ENCODE measurements at places on chromosomes 11 and 22.

- no peak for DNase-seq
Observed at GRCh38 chr11:126419801-126420697, 64.6 kb downstream of the ST3GAL4 start.

- DNase-seq = no peak
Observed at GRCh38 chr11:113730887-113731726, 25.0 kb upstream of the TMPRSS5 start.

DNA sequence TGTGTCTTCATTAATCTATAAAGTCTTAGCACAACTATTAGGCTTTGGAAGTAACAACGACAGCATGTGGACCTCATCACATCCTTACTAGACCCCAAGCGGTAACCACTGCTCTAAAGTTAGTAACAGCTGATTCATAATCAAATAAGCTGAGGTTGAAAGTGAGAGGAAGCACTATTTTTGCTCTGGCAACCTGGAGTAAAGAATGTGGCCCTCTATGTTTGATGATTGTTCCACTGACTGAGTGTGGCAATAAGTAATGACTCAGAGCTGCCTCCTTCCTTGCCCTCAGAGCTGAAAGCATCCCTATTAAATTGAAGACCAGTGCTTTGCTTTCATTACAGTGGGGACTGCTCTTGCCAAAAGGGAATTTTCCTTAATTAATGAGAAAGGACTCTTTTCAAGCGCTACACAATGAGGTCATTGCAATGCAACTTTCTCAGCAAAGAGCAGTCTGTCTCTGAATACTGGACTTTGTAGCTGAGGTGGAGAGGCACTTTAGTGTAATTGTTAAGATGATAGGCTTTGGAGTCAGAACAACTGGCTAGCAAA, 906.1 kb upstream of the RAG2 start:
- DNase-seq = no peak

DNA sequence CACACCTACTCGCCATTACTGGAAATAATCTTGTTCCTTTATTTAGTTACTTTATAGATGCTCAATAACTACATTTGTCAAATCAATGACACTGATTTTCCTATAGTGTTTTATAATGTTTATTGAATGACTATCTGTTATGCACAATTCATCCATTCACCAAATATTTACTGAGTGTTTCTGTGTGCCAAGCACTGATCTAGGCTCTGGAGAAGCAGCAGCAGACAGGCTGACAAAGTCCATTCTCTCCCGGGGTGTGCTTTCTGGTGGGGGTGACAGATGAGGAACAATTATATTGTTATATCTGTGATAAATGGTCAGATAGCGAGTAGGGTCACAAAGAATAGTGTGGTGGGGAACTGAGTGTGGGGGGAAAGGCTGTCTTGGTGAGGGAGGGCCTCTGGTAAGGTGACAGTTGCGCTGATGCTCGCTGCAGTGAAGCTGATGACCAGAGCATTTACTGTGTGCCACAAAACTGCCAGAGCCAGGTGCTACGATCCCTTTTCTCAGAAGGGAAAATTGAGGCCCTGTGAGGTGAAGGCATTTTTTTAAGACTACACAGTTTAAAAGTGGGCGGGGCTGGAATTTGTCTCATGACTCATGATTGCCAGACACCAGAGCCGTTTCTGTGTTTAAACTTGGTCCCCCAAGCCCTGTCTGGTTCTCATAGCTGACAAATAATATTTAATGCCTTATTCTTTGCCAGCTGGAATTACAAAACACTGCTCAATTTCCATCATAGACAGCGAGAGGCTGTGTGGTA, 10.2 kb downstream of the PACS1 start:
- DNase-seq = no peak

DNA sequence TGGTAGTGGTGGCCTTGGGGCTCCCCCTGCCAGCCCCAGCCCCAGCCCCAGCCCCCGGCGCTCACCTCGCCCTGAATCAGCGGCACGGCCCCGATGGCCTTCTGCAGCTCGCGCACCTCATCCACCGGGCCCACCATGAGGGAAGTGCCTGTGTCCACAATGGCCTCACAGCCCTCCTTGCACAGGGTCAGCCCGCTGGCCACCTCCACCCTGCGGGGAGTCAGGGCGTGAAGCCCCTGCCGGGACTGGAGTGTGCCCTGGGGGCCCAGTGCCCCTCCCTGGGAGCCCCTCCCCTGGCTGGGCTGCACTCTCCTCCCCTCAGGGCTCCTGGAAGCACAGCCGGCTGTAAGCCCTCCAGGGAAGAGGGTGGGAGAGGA, 3.5 kb upstream of the IFITM10 start:
- DNase-seq = no peak

- no peak for DNase-seq
Observed at GRCh38 chr11:59960502-59961381, 3.1 kb upstream of the OOSP4A start.

- DNase-seq = no peak
Observed at GRCh38 chr11:26859416-26859815, 134.5 kb upstream of the FIBIN start.

DNA sequence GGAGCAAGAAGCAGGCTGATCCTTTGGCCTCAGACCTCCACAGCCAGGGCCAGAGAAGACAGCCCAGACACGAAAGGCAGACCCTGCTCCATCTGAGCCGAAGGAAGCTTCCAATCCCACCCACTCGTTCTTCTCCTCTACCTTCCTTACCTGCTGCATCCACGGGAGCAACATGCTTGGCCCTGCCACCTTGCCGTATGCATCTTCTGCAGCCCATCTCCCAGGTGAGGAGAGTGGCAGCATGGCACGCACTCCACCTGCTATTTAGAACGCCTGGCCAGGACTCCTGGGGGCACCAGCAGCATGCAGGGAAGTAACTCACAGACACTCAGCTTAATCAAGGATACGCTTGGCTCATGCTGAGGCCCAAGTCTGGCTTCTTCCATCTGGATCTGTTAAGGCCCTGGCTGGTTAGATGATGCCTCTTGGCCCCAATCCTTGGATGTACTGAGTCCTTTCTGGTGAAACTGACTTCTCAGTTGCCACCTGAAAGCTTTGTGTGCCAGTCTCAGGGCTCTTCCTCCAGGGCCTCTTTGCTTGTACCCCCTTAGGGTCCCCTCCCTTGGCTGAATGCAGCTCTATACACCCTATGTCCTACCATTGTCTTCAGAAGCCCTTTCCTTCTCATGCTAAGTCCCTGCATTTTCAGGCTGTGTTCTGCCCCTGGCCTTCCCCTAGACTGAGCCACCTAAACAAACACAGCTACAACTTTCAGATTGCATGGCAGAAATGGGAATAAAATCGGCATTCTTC, 604.9 kb downstream of the BUD13 start:
- DNase-seq = peak; percentile 7

DNA sequence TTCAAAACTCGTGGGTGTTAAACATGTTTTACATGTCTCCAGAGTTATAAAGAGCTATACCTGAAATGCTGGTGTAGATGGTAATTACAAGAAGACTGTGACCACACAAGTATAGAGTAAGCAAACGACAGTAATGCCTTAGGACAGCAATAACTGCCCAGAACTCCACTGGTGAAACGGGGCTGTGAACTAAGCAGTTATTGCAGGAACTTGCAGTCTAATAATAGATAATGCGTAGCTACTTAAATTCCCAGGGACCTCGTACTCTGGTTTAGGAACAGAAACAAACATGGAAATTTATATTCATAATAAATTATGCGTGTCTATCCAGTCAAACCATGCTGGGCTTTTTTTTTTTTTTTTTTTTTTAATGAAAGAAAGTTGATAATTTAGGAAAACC, 24.9 kb upstream of the TP53AIP1 start:
- DNase-seq = no peak

- DNase-seq = no peak
Observed at GRCh38 chr22:50446708-50447575, 27.9 kb downstream of the SBF1 start.

- no peak for DNase-seq
Observed at GRCh38 chr22:44162960-44163359, 17.8 kb upstream of the PARVG start.

GRCh38 chr11:116687458-116688201, 85.2 kb downstream of the BUD13 start:
- DNase-seq = no peak

DNA sequence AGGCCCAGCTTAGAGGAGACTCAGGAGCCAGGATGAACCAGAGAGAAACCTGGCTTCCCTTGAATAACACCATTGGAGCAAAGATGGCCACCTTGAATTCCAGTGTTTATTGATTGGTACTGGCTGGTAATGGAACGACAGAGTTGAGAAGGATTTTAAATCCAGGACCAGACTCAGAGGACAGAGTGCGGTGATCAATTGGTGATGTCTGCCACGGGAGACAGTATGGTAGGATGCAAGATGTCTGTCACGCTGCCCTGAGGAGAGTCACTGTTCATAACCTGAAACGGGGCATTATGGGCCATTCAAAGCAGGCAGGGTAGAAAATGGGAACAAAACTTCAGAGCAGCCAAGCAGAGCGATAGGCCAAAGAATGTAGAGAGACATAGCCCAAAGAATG, 55.4 kb upstream of the ISX start:
- no peak for DNase-seq

- no peak for DNase-seq
Observed at GRCh38 chr11:76134239-76134638, 72.1 kb downstream of the WNT11 start.

DNA sequence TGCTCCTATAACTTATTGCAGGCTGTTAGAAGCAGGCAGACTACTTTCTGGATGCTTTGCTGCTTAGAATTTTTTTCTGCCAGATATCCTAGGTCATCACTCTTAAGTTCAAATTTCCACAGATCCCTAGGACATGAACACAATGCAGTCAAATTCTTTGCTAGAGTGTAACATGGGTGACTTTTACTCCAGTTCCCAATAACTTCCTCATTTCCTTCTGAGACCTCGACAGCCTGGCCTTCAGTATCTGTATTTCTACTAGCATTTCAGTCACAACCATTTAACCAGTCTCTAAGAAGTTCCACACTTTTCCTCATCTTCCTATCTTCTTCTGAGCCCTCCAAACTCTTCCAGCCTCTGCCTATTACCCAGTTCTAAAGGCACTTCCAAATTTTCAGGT, 60.4 kb upstream of the ZBED5 start:
- DNase-seq = no peak

- no peak for DNase-seq
Observed at GRCh38 chr11:34339149-34340064, 18.4 kb downstream of the ABTB2 start.
